ENCODE measurements at places on chromosomes 6 and 20.

GRCh38 chr6:137693711-137694110, 173.3 kb upstream of the TNFAIP3 start:
- DNase-seq, result no peak

DNA sequence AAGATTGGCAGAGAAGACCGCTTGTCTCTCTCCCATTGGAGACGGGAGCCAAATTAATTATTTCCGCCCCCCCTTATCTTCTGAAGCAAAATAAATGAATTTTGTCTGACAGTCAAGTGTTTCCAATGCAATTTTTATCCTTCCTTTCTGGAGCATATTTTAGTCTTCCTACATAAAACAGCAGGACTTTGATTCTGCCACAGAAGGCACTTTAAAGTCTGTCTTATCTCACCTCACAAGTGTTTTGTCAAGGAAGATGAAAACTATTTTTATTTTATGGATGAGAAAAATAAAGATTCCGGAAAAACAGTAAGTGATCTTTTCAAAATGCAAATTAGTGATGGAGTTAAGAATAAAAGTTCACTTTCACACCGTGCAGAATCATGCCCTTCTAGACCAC, 140.4 kb downstream of the OPRM1 start:
- DNase-seq, result no peak

- DNase-seq, result no peak
These were observed 29.6 kb upstream of the HBS1L start for GRCh38 chr6:135084001-135084915.

GRCh38 chr6:133166766-133167165, 74.4 kb upstream of the EYA4 start:
- DNase-seq, result no peak

DNA sequence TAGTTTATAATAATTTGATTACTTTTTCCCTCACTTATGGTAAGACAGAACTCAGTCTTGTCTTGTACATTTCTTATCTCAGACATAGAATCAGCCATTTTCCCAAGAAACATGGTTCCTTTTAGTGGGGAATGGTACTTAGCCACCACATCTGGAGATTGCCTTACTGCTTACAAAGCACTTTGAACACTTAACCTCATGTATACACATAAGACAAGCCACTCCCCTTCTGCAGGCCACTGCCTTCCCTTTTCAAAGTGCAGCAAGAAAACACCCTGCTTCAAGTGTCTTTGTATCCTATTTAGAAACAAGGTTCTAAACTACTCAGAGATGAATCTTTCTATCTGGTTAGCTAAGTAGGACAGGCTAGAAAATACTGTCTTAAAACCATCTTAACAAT, 159.2 kb downstream of the UBE3D start:
- DNase-seq, result no peak

GRCh38 chr6:96923871-96924493, 546 bp upstream of the KLHL32 start:
- no peak for DNase-seq

- no peak for DNase-seq
These were observed 133.7 kb downstream of the LCA5 start for GRCh38 chr6:79403563-79403962.

DNA sequence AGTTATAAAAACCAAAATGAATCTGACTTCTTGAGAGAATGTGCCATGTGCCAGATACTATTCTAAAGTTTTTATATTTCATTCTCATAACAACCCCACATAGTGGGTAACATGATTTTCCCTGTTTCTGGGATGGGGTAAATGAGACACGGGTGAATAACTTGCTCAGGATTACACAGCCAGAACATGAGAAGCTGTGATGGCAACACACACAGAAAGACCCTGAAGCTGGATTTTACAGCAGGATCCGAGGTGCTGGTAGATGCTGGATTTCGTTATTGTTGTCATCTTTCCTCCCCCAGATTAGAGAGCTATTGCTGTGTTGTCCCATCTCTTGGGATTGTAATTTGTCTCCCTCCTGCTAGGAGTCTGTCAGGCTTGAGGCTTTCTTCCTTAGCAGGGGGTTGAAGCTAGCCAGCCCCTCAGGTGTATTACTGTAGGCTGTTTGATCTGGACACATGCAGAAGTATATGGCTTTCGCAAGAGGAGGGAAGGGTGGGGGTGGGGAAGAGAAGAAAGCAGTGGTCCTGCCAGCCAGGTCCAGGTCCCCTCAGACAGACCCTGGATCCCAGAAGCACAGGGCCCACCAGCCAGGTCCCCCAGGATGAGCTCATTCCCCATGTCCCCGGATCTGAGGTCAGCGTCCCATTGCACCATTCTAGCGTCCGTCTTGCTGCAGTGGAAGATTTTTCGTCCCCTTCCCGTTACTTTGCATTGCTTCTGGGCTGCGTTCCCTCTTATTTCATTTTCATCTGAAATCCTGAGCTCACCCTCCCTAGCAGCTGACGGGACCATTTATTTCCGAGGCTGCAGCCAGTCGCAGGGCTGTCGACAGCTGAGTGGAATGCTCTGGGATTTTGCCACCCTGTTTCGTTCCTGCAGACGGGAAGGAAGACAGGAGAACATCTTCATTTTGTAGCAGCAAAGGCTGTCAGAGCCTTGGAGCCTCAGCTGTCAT, 7.3 kb upstream of the KCNG1 start:
- no peak for DNase-seq

DNA sequence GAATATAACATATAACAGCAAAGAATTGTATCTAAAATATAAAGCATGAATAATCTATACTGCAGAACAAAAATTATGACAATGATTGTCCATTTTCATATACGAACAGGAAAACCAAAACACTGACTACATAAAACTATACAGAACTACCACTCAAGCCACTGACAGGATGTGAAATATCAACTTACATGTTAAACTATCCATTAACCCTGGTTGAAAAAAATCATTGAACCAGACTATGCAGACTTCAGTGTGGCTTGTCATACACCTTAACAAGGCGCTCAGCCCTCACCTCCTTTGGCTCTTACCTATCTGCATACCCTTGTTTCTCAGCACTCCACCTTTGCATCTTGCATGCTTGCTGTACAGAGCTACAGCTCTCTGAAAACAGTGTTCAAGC, 34.9 kb downstream of the ASCC3 start:
- no peak for DNase-seq

GRCh38 chr20:46938434-46938833, 43.8 kb downstream of the EYA2 start:
- DNase-seq, result no peak

- no peak for DNase-seq
These were observed 68.1 kb upstream of the TOX2 start for GRCh38 chr20:43846516-43846905.

GRCh38 chr6:157323255-157323965, at the start of gene TMEM242:
Gene TMEM242, minus strand, starts transcription at chr6:157323519. Its CDS starts 20 bp downstream, at chr6:157323499.
- no peak for DNase-seq

DNA sequence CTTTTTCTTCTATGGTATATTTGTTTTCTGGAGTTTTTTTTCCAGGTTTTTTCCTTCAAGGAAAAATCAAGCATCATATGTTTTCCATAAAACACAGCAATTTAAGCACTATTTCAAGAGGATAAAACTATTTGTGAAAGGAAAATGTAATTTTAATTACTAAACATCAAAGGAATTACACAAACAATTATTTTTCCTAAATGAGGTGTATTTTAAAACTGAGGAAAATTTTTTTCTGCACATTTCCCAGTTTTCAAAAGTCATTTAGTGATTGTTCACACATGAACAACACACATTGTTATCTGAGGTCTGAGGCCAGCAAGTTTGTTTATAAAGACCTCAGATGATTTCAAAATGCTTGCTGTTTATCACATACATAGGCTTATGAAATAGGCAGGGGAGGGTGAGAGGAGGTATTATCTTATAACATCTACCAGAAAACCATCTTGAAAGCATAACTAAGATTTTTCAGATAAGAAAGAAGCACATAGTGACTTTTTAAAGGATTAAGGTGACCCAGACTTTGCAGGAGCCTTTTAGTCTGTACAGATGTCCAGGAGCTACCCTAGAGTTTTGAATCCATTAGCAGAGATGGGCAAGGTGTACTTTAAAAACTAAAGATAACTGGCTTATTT, 381.6 kb downstream of the GJA1 start:
- no peak for DNase-seq

DNA sequence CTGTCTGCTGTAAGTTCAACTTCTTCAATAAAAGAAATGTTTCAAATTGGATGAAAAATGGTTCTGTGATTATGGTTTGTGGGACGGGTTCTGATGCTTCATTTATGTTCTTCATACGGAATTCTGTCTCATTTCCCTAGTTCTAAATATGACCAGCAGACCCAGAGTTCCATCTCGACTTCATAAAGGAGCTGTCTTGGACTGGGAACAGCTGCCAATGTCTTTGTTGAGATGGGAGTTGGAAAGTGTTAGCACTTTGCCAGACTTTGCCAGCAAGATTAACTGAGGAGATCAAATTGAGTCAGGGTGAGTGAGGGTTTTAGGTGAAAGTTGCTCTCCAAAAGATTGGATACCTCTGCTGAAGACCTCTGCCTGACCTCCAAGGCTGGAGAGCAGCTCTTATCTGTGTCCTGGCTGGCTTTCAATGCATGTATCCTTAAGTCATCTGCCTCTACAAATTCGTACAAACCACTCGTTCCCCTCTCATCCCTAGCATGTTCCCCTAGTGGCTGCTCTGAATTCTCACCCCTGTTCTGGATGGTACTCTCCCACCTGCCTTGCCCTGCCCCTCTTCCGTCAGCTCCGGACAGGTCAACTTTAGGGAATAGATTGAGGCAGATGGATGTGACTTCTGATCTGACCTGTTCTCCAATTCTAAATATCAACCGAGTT, at the start of gene EFCAB8:
EFCAB8 (plus strand) TSS at position 223 of the 672 bp plus-strand sequence. CDS start 4,870 bp downstream, outside the sequence.
- no peak for DNase-seq

GRCh38 chr6:3739311-3739897, 12.1 kb downstream of the PXDC1 start:
- DNase-seq, result no peak

GRCh38 chr6:116373300-116373699, 2.6 kb downstream of the DSE start:
- DNase-seq, result no peak

- DNase-seq, result no peak
These were observed 117.2 kb upstream of the ESR1 start for GRCh38 chr6:151690303-151690702.

GRCh38 chr6:168333039-168333438, 13.5 kb upstream of the DACT2 start:
- DNase-seq, result no peak

DNA sequence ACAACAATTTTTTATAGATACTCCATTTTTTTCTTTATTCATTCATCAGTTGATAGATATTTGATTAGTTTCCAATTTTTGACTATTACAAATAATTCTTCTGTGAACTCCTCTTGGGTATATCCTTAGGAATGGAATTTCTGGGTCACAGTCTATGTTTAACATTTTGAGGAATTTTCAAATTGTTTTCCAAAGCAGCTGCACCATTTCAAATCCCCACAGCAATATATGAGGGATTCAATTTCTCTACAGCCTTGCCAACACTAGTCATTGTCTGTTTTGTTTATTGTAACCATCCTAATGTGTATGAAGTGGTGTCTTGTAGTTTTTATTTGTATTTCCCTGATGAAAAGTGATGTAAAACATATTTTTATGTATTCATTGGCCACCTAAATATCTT, 320.3 kb upstream of the DEFB112 start:
- no peak for DNase-seq

- no peak for DNase-seq
These were observed 175.1 kb upstream of the FOXQ1 start for GRCh38 chr6:1136827-1137226.

DNA sequence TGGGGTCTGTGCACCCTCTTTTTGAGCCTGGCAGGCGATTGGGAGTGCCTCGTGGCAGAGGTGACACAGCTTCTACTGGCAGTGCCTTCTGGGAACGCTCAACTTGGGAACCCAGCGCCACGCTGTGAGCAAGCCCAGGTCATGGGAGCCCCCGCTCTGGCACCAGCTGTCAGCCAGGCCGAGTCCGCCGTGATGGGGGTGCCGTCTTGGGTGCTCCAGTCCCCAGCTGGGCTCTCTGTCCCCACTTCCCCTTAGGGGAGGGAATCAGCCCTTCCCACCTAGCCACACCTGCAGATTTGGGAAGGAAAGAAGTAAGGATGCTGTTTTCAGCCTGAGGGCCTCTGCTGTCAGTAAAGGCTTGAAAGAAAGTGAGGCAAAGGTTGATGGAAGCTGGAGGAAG, 31.0 kb upstream of the NTSR1 start:
- DNase-seq, result no peak

GRCh38 chr6:99501762-99502161, 13.5 kb downstream of the USP45 start:
- DNase-seq, result no peak

DNA sequence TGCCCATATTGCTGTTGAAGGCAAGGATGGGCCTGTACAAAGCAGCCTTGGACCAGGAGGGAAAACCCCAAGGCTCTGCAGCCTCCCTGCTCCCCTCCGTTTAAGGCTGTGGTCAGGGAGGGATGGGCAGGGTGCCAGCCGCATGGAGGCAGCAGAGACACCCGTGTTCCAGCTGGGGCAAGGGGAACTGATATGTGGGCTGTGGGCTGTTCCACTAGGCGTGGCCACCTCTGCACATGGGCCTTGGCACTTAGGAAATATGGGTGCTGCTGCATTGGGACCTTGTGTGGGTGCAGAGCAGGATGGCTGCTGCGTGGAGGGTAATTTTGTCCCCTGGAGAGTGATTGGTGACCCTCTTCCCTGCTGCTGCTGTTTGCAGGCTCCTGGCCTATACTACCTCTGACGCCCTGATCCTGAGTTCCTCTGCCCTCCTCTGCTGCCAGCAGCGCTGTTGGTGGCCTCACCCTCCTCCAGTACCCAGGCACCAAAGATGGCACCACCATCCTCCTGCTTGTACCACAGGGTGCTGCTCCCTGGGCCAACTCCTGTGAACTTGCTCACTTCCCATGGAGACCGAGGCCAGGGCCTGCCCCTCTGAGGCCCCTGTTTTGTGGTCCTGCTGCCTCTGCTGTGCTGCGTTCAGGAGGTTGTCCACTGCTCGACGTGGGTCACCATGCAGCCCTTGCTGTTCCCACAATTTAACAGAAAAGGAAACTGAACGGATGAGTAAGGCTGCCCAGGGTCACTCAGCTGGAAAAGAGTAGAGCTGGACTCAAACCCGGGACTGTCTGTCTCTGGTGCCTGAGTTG, 35.3 kb downstream of the PANK2 start:
- DNase-seq, result no peak

DNA sequence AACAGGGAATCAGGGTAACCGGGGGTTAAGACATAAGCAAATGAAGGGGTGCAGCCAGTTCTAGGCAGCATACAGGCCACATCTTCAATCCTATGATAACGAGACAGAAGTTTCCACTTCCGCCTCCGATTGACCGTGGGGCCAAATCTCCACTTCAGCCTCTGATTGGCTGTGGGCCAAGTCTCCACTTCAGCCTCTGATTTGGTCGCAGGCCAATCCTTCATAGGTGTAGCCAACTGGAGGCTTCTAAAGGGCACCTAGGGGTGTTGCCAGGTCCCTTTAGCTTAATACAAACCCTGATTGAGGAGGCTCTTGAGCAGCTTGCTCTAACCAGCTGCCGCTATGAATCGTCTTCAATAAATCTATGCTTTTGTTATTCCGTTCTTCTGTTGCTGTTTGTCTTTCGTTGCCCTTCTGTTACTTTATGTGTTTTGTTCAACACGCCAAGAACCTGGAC, 2.1 kb upstream of the ERGIC3 start:
- no peak for DNase-seq

GRCh38 chr6:45608252-45608913, 230.6 kb upstream of the SUPT3H start:
- DNase-seq, result no peak

- DNase-seq, result no peak
These were observed 306.2 kb downstream of the SOX4 start for GRCh38 chr6:21899708-21900107.

GRCh38 chr6:25017932-25018567, 82.3 kb upstream of the RIPOR2 start:
- no peak for DNase-seq

- no peak for DNase-seq
These were observed 38.8 kb downstream of the ISM1 start for GRCh38 chr20:13259921-13260320.

GRCh38 chr6:33755070-33755869, 8.6 kb upstream of the IP6K3 start:
- DNase-seq, result no peak
